Bronchial epithelial cell (primary cell): ENCODE measurements at places on chromosomes 5 and 9.

DNA sequence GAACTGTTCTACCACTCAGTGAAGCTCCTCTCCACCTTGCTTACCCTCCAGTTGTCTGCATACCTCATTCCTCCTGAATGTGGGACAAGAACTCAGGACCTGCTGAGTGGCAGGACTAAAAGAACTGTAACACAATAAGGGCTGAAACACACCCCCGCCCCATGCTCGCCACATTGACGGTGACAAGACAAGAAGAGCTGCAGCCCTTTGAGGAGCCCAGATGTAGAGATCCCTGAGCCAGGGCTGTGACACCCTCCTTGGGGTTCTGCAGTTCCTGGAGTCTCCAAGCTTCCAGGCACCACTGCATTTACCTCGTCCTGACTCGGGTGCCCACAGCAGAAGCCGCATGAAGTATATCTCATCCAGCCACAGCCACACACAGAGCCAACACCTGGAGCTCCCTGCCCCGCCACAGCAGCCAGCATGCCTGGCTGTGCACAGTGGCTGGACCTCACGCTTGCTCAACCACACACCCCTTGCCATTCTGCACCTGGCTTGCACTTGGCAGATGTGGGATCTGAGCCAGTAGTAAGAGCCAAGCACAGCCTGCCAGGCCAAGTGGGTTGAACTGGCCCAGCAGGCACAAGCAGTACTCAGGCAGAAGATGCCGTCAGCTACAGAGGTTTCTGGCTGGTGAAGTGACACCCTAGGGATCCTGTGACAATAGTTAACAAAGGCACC lies 166.1 kb downstream of the RNF180 start:
- DNase-seq, result no peak

GRCh38 chr9:15238646-15239045 lies 68.4 kb downstream of the TTC39B start:
- DNase-seq, result no peak

GRCh38 chr5:32810804-32811203 lies 99.7 kb downstream of the NPR3 start:
- no peak for DNase-seq

- DNase-seq, result no peak
Observed at GRCh38 chr9:137755261-137755927, 122.2 kb upstream of the CACNA1B start.

- DNase-seq, result peak; percentile 69
Observed at GRCh38 chr9:71249729-71250317, 128.4 kb upstream of the TRPM3 start.

DNA sequence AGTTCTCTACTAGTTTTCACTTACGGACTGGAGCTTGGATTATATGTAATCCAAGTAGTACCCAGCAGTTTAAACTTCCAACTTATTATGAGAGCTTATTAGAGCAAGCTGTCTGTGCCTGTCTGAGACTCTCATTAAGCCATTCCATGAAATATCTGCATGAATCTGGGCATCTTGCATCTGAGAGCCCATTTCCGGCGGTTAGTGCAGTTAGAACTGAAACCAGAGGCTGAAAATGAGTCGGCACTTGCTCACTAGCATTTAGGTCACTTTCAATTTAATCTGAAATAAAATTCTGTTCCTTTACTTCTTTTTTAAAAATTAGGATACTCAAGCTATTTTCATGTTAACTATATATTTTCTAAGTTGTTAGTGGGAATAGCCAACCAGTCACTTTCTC lies 102.2 kb downstream of the MEGF10 start:
- DNase-seq, result no peak

GRCh38 chr5:80255431-80255810 lies 427 bp downstream of the SERINC5 start:
- no peak for DNase-seq

DNA sequence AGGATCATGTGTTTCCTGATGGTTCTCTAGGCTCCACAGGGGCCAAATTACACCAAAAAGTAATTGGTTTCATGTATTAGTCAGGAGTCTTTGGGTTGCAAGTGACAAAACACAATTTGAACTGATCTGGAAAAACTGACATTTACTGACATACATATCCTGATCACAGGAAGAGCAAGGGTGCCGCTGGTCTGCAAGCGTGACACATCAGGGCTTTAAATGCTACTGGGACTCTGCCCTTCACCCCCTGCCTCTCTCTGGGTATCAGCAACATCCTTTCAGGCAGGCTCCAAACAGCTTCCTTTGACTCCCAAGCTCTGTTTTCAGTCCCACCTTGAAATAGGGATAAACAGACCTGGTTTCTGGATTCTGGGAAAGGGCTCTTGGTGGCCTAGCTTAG lies 197.5 kb downstream of the PALM2AKAP2 start:
- DNase-seq, result no peak

DNA sequence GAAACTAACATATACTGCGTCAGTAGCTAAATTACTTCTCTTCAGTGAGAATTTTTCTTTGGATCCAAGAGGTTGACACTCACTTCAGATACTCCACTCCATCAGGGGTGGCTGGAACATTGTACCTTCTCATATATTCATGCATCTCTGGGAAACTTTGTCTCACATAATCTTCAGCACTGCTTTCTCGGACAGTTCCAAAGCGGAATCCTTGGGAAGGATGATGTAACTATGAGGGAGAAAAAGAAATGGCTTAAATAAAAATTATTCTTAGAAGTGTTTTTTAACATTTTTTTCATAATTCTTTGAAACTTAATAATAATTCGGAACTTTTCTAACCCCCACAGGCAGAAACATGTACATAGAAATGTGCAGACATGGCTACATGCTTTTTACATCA lies 33.4 kb upstream of the PPP3R2 start:
- DNase-seq, result peak; percentile 8

GRCh38 chr5:33530183-33531036 lies 89.6 kb downstream of the TARS1 start:
- DNase-seq, result no peak

DNA sequence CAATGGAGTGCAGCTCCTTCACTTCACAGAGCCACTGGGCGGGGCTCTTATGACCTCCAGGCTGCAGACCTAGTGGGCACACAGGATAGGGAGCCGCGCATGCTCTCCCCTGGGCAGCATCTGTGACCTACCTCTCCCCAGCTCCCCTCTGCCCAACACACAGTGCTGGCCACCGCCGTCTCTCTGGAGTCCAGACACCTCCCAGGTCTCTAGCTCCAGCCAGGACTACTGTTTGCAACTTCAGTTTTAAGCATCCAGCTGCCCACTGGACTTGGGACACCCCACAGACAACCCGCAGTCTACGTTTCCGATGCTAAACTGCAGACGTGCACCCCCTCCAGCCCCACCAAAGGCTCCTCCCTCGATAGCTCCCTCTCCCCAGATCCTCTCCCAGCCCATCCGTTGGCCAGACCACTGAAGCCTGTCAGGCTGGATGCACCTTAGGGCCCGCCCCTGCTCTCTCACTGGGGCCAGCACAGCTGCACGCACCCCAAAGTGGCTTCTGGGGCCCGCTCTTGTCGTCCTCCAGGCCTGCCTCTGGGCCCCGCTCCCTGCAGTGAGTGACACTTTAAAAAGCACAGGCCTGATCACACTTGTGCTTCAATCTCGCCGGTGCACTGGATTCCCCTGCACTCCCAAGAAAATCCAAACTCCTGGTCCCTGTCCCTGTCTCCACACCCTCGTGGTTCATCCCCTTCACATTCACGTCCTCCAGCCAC lies 11.3 kb downstream of the FLT4 start:
- DNase-seq, result no peak

- DNase-seq, result no peak
Observed at GRCh38 chr5:170405817-170406216, 16.6 kb upstream of the KCNMB1 start.

GRCh38 chr5:141349917-141350619 lies at the start of gene PCDHGB1:
PCDHGB1 (plus strand) TSS chr5:141350099; CDS start chr5:141350261, 162 bp downstream.
- peak; percentile 18 for DNase-seq

DNA sequence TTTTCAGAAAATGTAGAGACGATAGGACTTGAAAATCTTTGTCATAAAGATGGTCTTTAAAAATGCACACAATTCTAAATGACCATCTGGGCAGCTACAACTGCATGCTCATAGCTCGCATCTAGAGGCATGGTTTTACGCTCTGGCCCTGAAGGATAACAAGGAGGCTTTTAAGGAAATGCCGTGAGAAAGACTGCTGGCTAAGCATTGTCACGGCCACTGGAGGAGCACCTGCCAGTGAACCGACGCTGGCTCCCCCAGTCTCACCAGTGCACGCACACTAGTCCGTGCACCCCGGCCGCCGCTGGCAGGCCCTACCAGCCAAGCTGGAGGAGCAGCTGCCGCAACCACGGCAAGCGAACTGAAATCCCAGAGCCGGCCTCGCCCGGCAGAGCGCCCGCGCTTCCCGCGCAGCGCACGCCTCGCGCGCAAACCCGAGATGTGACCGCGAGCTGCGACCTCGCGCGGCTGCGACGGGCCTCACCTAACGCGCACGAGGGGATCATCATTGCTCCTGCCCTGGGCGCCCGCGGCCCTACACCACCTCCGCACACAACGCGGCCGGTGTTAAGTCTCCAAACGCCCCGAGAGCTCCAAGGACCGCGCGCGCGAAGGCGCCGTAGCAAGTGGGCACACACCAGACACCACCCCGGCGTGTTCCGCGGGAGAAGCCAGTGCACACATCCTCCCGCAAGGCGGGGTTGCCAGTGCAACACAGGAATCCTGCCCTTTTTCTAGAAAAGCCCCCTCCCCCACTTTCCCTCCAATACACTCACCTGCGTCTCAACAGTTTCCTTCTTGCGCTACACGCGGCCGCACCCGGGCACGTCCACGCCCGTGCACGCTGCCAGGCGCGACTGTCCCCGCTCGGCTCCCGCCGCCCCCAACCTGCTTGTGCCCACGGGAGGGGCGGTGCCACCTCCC lies 5.3 kb downstream of the ELAVL2 start:
- DNase-seq, result no peak

- no peak for DNase-seq
Observed at GRCh38 chr5:86688406-86688805, 70.7 kb downstream of the COX7C start.

DNA sequence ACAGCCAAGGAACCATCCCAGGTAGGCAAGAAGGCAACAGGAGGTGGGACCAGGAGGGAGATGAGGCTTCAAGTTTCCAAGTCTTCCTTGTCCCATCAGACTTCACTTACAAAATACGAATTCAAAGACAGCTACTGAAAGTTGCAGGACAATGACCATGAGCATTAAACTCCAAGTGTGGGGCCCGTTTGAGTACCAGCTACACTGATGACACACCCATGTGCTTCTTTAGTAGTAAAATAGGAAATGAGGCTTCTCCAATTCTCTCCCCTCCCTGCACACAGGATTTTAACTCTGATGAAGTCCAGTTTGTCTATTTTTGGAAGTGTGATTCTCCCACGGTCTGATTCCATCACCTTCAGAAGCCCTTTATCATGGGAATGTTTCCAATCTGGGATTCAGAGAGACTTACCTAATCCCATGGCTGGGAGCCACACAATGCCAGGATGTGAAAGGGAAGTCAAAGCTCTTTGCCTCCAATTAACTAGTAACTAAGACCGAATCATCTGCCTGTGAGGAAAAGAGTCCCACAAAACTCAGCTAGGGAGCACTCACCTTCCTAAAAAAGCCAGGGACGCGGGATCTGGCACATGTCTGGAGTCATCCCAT lies 222.8 kb upstream of the MSX2 start:
- no peak for DNase-seq

DNA sequence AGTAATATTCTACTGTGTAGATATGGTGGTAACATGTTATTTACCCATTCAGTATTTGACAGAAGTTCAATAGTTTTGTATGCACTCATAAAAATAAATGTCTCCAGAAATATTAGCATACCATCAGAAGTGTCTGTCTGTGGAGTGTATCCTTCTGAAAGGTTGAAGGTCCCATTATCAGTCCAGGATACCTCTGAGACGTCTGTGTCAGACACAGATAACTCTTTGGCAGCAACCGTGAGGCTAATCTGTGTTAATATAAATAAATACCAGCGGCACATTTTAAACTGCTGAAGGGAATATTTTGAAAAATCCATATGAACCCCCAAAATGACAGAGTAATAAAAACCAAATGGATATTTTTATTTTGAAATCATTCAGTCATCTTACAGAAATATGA lies 11.9 kb upstream of the ZNF622 start:
- DNase-seq, result no peak

DNA sequence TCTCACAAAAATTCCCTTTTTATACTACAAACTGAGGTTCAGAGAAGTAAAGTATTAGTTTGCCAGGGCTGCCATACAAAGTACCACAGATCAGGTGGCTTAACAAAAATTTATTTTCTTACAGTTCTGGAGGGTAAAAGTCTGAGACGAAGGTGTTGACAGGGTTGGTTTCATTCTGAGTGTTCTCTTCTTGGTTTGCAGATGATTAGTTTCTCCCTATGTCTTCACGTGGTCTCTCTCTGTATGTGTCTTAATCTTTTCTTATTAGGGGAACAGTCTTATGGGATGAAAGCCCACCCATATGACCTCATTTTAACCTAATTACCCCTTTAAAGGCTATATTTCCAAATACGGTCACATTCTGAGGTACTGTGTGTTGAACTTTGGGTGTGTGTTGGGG lies 274.2 kb downstream of the BRINP1 start:
- no peak for DNase-seq

GRCh38 chr9:4258320-4259090 lies 41.4 kb downstream of the GLIS3 start:
- peak; percentile 81 for DNase-seq

GRCh38 chr9:38160613-38161215 lies 91.7 kb upstream of the SHB start:
- DNase-seq, result peak; percentile 33

DNA sequence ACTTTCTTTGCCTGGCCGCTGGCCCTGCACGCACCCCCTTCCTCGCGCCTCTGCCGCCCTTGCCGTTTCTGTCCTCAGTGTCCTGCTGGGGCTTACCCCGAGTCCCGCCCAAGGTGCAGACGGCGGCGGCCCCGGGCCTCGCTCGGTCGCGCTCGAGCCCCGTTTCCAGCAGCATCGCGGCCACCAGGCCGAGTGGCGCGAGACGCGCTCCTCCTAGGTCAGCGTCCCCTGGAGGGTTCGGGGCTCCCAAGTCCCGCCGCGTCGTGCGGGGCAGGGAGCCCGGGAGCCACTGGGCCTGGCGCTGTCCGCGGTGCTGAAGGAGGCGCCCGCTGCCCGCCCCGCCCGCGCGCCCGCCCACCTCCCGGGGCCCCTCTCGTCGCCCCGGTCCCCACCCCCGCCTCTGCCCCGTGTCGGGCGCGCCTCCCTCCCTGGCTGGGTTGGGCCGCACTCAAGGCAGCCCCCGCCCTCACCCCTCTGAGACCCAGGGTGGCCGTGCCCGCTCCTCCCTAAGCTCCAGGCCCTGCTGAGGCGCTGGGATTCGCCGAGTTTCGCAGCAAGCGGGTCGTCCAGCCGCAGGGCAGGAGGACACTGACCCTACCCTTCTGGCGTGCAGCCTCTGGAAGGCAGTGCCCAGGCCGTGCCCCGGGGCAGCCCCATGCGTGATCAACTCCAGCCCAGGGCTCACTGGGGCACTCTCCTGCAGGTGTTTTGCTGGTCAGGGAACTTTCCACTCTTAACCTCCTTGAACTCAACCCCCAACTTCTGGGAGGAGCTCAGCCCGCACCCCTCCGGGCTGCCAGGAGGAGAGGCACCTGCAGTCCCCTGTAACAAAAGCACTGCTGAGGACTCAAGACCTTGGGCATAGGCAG lies at the start of gene LHX3:
LHX3 (minus strand) TSS at position 291 of the 869 bp plus-strand sequence; CDS start at position 175, 116 bp downstream.
- DNase-seq, result no peak
